ENCODE measurements at places on chromosomes 1 and 21.

DNA sequence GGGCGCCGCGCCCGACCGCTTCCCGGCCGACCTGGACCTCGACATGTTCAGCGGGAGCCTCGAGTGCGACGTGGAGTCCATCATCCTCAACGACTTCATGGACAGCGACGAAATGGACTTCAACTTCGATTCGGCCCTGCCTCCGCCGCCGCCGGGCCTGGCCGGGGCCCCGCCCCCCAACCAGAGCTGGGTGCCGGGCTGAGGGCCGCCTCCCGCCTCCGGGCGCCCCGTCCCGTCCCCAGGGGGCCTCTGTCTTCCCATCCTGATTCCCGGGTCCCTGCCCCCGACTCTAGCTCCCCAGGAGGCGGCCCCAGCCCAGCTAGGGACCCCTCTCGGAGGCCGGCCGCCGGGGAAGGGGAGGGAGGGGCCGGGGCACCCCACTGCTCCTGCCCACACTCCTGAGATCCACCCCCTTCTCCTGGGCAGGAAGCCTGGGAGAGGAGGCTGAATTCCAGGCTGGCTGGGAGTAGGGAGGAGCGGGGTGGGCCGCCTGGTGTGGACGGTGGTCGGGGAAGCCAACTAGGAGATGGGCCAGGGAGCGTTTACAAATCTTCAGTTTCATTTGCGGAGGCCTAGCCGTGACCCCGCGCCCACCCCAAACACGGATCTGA is 21.4 kb downstream of the FOXO6 start:
- no peak for DNase-seq

- DNase-seq = no peak
These were observed 40.3 kb upstream of the CCDC27 start for GRCh38 chr1:3711780-3712451.

DNA sequence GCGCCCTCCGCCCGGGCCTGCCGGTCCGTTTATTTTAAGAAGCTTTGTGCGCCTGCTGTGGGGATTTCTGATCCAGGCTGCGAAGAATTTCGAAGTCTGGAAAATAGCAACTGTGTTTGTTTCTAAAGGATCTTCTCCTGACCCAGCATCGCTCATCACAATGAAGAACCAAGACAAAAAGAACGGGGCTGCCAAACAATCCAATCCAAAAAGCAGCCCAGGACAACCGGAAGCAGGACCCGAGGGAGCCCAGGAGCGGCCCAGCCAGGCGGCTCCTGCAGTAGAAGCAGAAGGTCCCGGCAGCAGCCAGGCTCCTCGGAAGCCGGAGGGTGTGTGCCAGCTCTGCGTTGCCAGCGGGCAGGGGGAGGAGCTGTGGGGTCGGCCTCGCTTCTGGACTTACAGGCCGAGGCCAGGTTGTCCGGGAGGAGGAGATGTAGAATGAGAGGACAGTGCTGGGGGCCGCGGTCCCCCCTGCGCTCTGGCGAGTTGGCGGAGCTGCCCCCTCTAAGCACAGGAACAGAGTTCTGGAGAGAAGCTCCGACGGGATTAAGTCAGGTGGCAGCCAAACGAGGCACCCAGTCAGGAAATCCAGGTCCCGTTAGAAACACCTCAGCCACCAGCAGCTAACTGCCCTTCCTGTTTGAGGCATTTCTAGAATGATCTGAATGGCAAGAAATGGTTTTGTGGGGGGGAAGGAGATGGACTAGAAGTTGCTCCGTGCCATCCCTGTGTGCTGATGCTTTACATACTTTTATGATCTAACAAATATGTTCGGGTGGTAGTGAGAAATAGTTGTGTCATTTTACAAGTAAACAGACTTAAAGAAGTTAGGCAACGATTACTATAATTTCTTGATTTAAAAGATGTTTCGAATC is 948 bp downstream of the TXLNA start:
- DNase-seq = peak; percentile 53

GRCh38 chr1:210251680-210252490 is 19.3 kb downstream of the SERTAD4 start:
- DNase-seq = no peak

DNA sequence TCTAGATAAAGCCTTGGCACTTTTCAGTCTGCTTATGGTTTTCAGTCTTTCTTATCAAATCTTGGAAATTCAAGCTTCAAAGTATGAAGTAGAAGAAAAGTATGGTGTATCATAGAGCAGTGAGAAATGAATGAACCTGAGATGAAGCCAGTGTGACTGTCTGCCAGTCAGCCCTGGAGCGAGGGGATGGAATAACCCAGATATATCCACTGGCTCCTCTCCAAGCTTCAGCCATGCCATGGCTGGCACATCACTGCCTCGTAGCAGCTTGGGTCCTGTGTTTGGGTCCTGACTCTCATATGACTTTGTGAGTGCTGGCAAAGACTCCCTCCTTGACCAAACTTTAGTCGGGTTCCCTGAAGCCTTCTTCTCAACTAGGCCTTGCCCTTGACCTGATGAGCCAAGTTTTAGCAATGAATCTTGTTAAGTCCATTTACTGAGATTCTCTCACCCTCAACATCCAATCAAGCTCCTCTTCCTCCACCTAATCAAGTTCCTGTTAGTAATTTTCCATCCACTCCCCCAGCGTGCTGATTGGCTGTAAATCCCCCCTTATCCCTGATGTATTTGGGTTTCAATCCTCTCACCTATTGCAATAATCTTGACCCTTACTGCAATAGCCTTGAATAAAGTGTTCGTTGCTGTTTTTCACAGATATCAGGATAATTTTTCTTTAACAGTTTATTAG is 62.5 kb upstream of the PRDX6 start:
- DNase-seq = no peak

- DNase-seq = no peak
These were observed 7.9 kb upstream of the ERICH3 start for GRCh38 chr1:74681449-74681848.
